H54 (cell line): ENCODE measurements at places on chromosomes 3 and 15.

GRCh38 chr3:40996827-40997710 lies 202.2 kb upstream of the CTNNB1 start:
- no peak for DNase-seq

DNA sequence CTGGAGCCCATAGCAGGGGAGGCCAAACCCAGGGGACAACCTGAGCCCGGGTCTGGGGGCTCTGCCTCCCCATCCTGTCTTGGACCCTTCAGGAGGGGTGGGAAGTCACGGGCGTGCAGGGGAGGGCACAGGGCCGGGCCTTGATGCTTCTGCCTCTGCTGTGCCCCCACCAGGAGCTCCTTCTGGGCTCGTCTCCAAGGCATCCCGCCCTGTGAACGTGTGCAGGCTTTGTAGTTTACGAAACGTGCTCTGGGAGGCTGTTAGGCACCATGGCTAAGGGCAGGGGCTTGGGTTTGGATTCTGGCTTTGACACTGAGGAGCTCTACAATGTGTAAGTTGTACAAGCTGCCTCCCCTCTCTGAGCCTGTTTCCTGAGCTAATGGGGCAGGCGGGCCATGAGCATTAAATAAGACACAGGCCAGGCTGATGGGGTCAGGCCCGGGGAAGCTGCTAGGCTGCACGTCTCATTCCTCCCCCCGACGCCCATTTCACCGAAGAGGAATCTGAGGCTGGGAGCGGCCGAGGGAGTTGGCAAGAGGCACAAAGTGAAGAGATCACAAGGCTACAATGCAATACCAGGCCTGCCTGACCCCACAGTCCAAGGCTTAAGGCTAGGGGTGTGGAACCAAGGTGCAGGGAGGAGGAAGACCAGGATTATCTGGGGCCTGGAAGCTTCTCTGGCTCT lies 19.6 kb downstream of the PLXND1 start:
- DNase-seq = no peak

GRCh38 chr3:52052831-52053306 lies 3.5 kb downstream of the DUSP7 start:
- peak; percentile 83 for DNase-seq

- no peak for DNase-seq
Observed at GRCh38 chr15:26972636-26973035, 1.7 kb downstream of the GABRG3 start.

DNA sequence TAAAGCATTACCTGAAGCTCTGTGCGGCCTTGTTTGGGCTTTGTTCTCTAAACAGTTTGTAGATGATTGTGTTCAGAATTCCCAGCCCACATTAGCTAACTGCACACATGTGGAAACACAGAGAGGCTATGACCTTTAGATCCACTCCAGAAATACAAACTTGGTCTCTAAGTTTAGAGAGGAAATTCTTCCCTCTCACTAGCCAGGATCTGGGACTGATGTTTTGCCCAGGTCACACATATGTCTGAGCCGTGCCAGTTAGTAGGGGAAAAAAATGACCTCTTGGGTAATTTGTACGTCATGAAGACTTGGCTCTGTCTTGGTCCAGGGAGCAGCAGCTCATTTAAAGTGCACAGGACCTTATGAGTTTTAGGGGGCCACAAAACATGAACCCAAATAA lies 223.1 kb downstream of the RBMS3 start:
- DNase-seq = no peak

DNA sequence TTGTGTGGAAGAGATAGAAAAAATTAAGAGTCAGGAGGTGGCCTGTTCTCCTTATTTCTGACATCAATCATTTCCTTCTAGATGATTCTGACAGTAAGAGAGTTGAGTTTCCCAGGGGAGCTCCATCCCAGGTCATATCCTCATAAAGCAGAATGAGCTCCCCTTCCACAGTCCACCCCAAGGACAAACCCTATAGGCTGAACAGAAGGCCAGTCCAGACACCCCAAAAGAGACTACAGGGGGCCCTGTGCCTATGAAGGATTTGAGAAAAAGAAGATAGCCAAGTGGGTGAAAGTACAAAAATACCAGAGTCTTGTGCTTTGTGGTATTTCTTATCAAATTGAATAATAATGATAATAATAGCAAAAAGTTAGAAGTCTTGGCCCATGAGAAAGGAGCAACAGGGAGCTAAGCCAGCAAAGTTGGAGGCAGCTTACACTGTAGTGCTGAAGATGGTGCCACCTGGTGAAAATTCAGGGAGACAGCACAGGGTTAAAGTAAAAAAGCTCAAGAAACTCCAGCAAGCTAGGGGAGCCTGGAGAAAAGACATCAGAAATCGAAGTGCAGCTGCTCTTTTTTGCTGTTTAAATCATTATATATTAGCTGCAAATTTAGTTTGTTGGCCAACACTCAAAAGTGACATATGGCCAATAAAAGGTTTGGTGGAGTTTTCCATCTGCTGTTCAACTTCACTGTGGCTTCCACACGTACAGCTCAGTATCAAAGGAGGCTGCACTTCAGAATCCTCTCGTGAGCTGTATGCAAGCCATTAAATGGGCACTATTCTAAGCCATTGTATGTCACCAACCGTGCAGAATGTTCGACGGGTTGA lies 35.8 kb upstream of the SLC24A5 start:
- DNase-seq = no peak

DNA sequence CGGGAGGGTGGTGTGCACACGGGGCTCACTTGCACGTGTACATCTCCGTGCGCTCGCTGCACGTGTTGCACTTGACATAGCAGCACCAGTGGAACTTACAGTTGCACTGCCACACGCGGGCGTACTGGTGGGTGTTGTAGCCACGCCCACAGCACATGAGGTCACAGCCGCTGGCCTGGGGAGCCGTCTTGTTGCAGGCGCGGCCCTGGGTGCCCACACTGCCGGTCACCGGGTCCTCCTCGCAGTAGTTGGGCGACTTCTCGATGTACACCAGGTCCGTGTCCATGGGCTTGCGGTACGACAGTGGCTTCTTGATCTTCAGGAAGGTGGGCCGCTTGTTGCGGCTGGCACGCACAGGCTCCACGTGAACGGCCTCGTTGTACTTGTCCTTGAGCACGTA lies 61.0 kb downstream of the WNT7A start:
- no peak for DNase-seq

DNA sequence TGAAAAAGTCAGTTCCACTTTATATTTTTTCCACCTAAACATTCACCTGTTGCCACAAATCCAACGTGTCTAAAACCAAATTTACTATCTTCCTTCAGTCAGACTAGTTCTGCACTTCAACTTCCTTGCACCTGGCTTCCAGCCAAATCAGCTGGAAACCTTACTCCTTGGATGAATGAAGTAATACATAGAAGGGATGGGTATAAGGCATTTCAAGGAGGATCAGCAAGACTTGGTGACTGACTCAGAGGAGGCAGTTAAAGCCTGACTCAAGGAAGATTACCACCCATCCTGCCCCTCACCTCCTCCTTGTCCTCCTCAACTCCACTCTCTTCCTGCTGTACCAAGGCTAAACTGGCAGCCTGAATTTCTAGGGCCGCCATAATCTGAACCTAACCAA lies 37.1 kb downstream of the QTRT2 start:
- peak; percentile 63 for DNase-seq

DNA sequence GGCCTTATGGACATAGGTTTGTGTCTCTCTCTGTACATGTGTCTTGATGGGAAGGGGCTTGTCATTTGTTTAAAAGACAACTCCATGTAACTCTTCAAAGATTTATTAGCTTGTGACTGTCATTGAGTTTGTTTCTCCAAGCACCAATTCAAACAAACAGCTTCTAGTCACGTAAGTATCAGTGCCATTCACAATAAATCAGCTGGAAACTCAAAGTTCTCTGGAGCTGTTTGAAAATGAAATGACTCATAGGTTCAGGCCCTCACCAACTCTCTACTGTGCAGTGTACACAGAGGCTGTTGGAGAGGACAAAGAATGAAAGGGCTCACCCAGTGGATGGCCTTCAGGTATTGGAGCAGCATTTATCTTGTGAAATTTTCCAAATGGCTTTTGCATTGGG lies 476.3 kb downstream of the AGBL1 start:
- DNase-seq = no peak

GRCh38 chr3:22371036-22371435 lies 620.0 kb upstream of the ZNF385D start:
- no peak for DNase-seq

GRCh38 chr3:50542177-50543034 lies 25.1 kb downstream of the C3orf18 start:
- peak; percentile 90 for DNase-seq

DNA sequence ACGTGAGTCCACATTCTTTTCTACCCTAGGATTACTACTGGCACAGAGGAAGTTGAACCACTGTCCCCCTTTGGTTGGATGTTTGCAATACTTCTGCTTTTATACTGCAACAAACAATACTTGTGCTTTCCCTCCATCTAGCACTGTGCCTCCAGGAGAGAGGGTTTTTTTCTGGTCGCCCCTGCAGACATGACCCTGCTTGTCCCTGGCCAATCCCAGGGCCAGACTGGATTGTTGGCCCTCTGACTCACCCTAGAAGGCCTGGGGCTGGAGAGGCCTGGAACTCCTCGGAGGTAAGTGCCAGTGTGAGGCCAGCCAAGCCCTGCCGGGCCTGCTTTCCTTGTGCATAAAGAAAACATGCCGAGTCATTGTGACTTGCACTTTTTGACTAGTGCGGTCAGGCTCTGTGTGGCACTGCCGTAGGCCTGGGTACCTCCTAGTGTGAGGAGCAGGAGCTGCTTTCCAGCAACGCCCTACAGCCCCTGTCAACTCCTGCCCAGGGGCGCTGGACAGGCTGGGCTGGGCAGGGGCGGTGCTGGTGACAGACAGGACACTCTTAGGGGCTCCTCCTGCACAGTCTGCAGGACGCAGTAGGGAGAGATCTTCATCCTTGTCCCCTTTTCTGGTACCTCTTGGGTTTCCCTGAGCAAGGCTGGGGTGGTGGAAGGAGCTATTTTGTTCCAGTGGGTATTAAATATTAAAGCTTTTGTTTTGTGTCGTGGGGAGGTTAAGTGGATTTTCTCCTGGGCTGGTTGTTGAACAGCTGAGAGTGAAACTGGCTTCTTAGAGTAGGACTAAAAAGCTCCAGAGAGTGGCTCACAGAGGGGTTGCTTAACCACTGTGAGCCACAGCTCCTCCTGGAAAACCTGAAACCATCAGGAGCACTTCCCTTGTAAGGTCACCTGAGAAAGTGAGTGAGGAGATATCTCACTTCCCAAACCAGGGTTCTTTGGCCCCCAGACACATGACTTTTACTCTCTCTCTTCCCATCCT lies 14.4 kb upstream of the TKT start:
- DNase-seq = peak; percentile 96

DNA sequence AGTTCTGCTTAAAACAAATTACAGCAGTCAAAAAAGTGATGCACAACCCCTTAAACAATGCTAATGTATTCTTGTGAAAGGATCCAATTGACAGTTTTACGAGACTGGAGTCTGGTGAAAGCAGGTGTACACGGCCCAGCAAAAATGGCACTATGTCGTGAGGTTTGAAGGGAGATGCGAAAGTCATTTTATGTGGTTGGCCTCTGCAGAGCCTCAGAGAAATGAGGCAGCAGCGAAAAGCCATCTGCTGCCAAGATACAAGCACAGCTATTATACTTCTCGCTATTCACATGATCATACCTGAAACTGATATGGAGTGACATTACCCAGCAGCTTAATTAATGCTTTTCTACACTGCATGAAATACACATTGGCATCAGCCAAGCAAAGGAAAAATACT lies 36.4 kb downstream of the MECOM start:
- DNase-seq = no peak

DNA sequence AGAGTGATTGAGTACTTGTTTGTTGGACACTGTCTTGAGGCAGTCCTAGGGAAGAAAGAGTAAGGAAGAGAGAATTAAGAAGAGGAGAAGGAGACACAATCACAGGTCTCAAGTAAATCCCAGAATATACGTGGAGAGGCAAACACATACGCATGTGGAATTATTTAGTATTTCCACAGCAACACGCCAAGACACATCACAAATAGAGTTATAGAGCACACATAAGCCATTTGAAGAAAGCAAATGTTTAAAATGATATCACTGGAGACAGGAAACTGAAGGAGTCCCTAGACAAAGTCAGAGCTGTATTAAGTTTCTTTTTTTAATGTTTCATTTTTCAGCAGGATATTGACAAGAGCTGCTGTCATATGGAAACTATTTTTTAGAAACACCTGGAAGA lies 206.1 kb upstream of the LRIG1 start:
- no peak for DNase-seq

DNA sequence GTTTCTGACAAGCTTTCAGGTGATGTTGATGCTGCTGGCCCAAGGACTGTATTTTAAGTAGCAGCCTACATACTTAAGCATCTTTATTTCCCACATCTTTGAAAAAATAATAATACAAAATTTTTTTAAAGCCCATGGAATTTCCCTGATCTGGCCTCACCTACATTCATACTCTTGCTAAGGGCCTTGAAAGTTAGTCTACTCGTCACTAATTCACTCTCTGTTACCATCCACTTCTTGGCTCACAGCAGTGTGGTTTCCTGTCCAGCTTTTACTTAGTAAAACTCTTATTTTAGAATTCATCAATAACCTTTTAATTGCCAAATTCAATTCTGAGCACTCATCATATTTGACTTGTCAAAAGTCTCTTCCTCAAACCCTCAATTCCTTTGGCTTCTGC lies 59.3 kb upstream of the CRTC3 start:
- no peak for DNase-seq

DNA sequence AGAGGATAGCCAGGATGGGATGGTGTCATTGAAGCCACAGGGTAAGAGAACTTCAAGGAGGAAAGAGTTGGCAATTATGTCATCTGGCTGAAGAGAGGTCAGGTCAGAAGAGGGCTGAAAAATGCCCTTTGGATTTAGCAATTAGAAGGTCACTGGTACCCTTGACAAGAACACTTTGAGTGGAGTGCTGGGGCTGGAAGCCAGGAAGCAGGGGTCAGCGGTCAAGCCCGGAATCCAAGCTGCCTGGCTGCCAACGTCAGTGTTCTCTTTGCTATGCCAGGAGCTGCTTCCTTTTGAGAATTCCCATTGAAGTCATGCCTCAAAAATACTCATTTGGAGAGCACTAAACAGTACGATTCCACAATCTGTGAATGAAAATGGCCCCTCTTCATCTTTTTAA lies 386.5 kb downstream of the SHQ1 start:
- DNase-seq = no peak

DNA sequence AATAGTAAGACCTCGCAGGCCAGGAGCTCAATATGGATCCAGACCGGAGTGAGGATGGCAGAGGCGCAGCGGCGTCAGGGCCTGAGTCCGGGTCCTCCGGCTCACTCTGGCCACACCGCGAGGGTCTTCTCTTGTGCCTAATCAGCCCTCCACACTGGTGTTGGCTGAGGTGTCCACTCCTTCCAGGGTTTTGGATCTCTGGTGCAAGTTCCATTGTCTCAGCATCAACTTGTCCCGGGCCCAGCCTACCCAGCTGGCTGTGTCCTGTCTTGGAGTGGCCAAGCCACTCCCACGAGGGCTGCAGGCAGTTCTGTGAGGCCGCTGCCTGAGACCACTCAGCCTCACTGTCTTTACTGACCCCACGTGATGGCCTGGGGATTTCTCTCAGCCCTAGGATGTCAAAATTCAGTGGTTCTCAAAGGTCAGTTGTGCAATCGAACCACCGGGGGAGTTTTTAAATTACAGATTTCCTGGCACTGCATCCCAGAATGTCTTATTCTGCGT lies 12.6 kb upstream of the GOLGA6L7 start:
- no peak for DNase-seq
